ENCODE measurements at places on chromosomes 2 and 18.

DNA sequence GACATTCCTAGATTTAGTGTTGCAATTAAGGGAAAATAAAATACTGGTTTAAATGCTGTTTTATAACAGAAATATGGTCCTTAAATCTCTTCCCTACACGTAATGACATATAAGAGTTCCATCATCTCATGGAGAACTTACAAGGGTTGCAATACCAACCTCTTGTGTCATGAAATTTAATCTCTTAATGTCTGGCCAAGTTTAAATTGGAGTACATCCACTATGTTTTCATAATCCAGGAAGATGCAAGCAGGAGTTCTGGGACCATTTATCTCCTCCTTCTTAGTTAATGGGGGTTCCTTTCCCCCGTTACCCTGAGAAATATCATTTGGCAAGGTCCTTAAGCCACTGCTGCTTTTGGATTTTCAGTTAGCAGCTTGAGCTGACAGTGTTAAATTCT is 126.0 kb upstream of the ACVR2A start:
- no peak for DNase-seq

DNA sequence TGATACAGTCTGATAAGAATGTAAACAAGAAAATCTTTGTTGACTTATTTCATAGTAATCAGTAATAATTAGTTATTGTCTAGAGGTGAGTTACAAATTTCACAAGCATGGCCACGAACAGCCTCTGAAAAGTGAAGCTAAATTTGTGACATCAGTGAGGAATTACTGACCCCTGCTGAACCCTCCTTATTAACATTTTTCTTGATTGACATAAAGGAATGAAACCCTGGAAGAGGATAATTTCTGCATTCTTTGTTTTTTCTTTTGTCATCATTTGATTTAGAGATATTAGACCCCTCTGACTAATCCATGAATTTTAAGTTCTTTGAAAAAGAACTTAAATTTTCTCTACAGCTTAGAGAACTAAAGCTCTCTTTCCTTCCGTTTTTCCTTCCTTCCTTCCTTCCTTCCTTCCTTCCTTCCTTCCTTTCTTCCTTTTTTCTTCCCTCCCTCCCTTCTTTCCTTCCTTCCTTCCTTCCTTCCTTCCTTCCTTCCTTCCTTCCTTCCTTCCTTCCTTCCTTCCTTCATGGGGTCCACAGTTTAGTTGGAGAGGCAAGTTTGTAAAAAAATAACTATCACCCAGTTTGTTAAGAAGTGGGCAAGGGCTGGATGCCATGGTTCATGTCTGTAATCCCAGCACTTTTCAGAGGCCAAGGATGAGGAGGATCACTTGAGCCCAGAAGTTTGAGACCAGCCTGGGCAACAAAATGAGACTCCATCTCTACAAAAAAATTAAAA is 387.0 kb downstream of the MTX2 start:
- DNase-seq: no peak

GRCh38 chr2:176997792-176998169 is 214.8 kb upstream of the HNRNPA3 start:
- DNase-seq: no peak

GRCh38 chr2:236562434-236562833 is 7.2 kb upstream of the ACKR3 start:
- no peak for DNase-seq

DNA sequence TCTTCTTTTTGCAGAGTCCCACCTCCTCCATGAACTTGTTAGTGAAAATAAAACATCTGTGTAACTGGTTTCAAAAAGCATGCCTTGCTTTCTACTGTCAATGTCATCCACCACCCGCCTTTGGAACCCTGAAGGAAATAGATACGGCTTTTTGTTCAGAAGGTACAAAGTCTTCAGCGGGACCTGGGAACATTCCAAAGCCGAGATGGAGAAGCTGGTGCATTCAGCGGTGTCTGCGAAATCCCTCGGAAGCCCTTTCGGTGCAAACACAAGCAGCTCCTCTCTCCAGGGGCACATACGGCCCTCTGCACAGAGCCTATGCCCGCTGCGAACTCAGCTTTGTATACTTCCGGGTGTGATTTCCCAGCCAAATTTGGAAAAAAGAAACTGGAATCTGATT is 555.8 kb upstream of the SALL3 start:
- DNase-seq: no peak

- no peak for DNase-seq
Observed at GRCh38 chr2:145652571-145653545, 1132.9 kb upstream of the ZEB2 start.

GRCh38 chr18:11860594-11861450 is 9.6 kb downstream of the CHMP1B start:
- DNase-seq: no peak

- DNase-seq: peak; percentile 64
Observed at GRCh38 chr2:121075006-121075551, 209.9 kb downstream of the TFCP2L1 start.

DNA sequence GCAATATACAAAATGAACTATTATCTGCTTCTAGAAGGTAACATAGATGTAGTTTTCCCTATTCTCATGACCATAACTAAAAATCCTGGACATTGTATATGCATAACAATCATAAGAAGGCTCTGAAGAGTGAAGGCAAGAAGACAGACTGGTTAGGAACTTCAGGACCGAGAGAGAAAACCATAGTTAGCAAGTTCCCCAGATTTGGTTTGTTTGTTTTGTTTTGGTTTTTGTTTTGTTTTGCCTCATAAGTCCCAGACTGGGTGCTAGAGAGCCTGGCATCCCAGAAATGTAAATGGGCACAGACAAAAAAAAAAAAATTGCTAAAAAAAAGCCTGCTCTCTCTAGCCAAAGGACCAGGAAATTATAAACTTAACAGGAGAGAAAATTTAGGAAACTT is 192.2 kb upstream of the FBXO11 start:
- DNase-seq: no peak

- DNase-seq: no peak
Observed at GRCh38 chr18:45837283-45838070, 12.0 kb downstream of the SIGLEC15 start.

GRCh38 chr2:107255744-107256143 is 369.8 kb upstream of the ST6GAL2 start:
- no peak for DNase-seq

- no peak for DNase-seq
Observed at GRCh38 chr2:57429831-57430230, 616.8 kb upstream of the VRK2 start.

DNA sequence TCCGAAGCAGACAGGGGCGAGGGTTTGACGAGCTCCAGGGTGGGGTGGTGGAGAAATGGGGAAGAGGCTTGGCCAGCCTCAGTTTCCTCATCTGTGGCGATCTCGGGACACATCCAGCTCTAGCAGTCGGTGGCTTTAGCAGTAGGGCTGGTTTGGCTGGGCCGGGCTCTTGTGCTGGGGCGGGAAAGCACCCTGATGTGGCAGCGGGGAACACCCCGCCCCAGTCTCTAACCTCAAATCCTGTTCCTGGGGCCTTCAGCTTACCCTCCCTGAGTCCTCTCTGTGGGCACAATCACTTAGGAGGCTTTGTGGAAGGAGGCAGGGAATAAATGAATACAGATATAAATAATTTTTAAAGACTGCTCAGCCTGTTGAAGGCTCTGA is 26.5 kb upstream of the MCFD2 start:
- no peak for DNase-seq

- DNase-seq: peak; percentile 66
Observed at GRCh38 chr2:49288113-49288705, 133.9 kb upstream of the FSHR start.

DNA sequence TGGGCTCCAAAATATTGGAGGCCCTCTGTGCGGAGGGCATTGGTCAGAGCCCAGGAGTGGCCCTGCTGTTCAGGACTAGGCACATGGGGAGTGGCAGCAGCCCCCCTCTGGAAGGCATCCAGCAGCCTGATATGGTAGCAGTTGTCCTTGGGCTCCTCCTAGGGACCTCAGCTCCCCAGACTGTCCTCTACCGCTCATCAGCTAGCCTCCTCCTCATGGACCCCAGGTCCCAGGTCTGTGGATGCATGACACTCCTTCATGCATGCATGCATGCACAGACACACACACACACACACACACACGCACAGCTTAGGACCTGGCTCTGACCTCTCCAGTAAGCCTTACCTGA is 15.4 kb upstream of the ATP6V1B1 start:
- no peak for DNase-seq

- DNase-seq: no peak
Observed at GRCh38 chr18:78790511-78790910, 189.1 kb upstream of the SALL3 start.

GRCh38 chr18:22020127-22020866 is 149.1 kb upstream of the GATA6 start:
- no peak for DNase-seq

- DNase-seq: peak; percentile 66
Observed at GRCh38 chr2:86787736-86788135, 3.0 kb downstream of the CD8A start.

- DNase-seq: no peak
Observed at GRCh38 chr2:88125924-88126771, 1.7 kb downstream of the FABP1 start.

GRCh38 chr2:10180229-10180628 is 57.7 kb downstream of the RRM2 start:
- no peak for DNase-seq

GRCh38 chr2:54904836-54905235 is 145.4 kb downstream of the RTN4 start:
- DNase-seq: no peak

DNA sequence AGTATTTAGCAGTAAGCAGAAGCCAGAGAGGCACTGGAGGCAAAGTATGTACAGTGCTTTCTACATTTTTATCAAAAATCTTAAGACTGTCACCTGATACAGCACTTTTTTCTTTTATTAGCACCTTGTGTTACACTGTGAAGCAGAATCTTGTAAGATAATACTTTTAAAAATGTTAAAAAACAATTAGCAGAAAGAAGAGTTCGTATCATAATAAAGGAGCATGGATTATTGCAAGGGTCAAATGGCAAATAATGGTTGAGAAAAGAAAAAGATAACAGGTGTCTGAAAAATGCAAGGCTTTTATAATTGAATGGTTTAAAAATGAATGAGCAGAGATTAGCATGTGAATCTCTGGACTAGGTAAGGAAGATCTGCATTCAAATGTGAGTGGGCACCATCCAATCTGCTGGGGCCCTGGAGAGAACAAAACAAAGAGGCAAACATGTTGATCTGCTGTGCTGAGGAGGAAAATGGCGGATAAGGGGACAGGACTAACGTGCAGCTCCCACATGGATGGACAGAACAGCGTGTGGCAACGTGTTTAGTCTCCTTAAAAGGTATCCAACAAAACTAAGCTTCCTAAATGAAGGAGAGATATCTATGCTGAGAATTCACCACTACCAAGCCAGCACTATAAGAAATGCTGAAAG is 9.5 kb downstream of the CEBPZOS start:
- DNase-seq: no peak

GRCh38 chr2:128682266-128682665 is 363.6 kb upstream of the HS6ST1 start:
- DNase-seq: no peak

GRCh38 chr2:85436836-85437487 is 18.4 kb downstream of the SH2D6 start:
- DNase-seq: peak; percentile 47

- DNase-seq: no peak
Observed at GRCh38 chr2:63614983-63615945, 26.5 kb downstream of the MDH1 start.

DNA sequence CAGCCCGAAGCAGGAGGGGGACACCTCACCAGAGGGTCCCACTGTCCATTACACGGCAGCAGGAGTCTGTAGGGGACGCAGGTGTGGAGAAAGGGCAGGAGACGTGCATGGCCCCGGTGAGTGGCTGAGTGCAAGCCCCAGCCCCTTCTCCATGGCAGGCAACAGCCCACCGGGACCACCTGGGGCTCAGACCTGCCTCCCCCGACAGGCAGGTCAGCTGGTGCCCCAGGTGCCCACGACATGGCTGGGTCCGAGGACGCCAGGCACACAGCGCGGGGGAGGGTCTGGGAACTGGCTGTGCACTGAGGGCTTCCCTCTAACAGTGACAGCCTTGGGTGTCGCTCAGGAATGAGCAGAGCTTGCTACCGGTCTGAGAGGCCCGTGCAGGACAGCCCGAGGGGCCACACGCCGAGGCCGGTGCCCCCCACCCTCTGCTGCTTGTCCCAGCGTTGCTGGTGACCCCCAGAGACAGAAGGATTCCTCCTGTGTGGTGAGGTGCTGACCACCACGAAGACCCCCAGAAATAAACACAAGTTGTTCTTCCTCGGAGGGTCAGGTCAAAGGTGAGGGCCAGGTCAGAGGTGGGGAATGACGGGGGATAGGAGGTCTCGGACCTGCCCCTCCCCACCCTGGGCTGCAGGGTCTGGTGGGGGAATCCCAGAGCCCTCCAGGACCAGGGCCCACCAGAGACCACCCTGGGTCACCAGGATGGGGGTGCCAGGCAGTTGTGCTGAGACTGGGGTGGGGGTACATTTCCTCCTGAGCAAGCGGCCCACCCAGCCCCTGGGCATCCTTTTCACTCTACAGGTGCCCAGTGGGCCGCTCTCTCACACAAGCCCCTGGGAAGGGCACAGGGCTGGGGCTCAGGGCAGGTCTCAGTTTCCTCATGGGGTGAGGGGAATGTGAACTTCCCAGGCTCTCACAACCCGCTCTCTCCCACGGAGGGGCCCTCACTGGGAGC is 50.6 kb downstream of the SLC66A2 start:
- DNase-seq: no peak

DNA sequence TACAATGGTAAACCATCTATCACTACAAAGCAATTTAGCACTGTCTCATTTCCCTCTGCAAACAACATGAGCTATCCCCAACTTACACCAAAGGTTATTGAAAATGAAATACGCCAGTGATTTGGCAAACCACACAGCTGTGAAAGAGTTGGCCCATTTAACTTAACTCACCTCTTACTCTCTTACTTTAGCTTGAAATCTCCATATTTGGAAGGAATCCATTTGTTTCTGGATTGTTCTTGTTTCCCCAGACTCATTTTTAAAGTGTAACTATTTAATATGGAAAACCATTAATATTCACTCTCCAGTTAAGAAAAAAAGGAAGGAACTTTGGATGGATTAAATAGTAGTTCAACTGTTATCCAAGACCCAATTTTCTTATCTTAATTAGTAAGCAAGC is 93.7 kb upstream of the TRIB2 start:
- no peak for DNase-seq

DNA sequence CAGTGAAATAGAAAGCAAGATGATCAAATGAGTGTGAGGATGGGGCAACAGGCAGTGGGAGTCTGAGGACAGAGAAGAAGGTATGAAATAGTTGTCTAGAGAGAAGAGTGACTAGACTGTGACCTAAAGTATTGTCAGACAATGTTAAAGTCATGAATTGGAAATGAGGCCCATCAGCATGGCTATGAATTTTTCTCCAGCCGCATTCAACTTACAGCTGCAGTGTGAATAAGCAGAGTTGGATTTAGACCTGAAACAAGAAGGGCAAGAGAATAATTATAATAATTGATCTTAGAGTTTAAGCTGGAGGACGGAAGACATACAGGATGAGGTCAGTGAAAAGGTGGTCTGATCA is 4.2 kb upstream of the TSPYL6 start:
- no peak for DNase-seq
